ENCODE measurements at places on chromosomes 2 and 18.

DNA sequence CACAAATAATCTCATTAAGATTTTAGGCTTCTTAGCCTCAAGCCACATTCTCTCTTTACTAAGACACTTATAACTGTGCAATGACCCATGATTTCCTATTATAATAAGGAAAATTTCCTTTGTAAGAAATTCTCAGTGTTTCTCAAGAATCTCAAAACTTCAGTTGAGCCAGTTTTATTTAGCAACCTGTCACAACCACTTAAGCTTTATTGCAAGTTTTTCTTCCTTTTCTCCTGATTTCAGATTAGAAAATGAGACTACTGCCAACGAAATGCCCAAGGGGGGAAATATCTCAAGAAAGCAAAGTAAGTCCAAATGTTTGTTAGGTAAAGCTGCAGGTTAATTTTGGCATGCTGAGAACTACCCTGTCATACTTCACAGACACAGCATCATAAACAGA is 178.5 kb downstream of the THADA start:
- no peak for DNase-seq

DNA sequence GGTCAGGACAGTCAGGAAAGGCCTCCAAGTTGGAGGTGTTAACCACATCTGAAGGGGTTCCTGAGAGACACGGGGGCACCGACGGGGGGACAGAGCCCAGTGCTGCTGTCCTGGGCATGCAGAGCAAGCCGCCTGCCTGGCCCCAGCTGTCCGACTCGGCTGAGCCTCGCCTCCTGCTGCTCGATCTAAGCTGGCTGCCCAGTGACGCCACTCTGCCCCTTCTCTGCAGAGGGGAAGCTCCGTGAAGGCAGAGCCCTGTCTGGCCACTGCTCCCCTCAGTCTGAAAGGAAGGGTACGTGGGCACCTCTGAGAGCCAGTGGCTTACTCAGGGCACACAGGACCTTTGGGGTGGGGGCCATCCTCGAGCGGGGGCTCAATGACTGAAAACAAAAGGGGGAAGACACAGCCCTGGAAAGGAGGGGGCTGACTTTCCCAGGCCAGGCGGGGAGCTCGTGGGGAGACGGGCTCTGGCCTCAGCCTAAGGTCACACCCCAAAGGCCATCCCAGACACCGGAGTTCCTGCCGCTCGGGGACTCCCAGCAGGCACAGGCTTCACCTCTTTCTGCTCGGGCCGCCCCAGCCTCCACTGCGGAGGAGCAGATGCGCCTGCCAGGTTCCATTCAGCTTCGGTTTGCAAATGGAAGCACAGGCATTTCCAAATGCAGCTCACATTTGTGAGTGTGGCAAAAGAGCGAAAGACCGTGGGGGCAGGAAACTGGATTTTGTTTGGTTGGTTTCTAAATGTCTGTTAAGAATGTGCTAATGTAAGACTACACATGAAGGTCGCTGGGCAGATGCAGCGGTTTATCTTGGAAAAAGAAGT is 136.9 kb downstream of the HDAC4 start:
- DNase-seq, result no peak

- DNase-seq, result no peak
These were observed 155.6 kb upstream of the GLI2 start for GRCh38 chr2:120579916-120580685.

DNA sequence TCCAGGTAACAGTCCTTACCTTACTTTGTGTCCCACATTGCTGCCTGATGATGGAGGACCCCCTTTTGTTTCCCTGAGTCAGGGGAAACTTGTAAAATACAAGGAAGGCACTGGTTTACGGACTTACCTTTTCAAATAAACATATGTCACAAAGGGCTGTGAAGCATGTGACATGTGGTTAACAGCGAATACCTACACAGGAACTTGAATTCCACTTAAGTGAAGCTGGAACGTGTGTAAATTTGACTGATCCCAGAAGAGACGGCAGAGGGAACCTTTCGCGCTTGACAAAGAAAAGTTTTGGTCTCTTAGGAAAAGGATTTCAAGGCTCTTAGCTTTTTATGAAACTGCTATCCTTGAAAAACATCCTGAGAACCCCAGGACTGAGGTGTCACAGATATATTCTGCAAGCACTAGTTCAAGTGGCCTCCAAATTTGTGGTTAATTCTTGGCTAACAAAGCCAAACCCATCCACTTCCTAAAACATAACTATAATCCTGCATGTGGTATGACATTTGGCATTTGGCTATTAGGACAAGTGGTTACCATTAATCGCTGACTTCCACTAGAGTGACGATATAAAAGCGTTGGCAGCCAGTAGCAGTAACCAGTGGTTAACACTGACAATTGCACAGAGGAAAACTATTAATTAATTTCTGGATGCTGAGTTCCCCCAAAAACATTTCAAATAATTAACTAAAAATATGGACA is 55.6 kb downstream of the ITGB6 start:
- DNase-seq, result no peak

DNA sequence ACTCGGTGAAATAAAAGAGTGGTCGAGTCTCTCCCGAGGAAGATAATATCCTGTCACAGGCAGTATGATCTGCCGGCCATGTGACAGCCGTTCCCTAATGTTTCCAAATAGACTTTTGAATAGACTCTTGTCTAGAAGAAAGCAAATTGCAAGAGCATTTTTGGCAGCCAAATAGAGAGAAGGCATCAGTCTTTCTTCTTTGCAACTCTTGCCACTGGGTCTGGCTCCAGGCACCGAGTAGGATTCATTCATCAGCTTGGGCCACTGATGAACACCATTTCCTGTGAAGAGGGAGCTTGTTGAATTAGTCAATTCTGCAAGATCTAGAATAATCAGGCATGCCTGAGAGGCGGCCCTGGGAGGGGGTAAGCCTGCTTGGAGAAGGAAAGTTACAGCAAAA is 165.6 kb downstream of the KLHL29 start:
- no peak for DNase-seq

- no peak for DNase-seq
These were observed 139.7 kb downstream of the PRPF40A start for GRCh38 chr2:152577579-152577978.

- DNase-seq, result no peak
These were observed 321.2 kb upstream of the VRK2 start for GRCh38 chr2:57725337-57725947.

DNA sequence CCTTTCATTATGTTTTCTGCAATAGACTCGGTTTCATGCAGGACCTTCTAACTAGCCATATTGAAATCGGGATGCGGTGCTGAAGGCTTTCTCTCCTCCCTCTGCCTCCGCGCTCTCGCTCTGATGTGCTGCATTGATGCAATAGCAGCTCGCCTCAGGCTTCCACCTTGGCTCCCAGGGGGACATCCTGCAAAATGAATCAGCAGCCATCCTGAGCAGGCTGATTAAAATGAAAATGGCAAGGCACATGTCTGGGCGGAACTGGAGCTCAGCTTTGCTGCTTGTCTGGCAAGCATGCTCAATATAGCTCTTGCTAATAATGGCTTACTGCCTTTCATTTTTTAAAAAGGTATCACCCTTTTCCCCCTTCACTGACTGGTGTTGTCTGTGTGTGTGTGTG is 806 bp upstream of the MYT1L start:
- no peak for DNase-seq

DNA sequence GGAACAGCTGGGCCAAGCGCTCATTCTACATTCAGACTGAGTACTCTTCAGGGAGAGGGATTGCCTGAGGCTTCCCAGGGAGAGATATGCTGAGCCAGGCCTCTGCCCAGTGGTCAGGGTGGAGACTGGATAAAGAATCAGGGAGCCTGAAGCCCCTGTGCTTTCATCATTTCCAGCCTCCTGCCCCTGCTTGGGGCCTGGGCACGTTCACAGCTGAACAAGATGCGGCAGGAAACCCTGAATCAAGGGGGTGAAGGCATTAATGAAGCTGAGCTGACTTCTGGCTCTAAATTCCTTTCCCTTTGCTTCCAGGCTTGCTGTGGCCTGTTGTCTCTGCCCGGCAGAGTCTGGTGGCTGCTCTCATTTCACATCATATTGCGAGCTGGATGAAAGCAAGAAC is 35.0 kb downstream of the RPL37A start:
- no peak for DNase-seq

DNA sequence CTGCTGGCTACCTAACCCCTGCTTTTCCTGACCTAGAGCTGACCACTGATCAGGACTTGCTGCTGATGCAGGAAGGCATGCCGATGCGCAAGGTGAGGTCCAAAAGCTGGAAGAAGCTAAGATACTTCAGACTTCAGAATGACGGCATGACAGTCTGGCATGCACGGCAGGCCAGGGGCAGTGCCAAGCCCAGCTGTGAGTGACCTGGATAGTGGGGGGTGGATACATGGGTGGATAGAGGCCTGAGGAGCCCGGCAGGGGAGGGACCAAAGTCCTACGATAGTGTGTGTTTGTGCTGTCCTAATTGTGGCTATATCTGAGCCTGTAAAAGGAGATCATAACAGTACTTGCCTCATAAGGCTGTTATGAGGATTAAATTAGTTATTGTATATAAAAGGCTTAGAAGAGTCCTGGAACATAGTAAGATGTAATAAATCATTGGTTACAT is 8.2 kb downstream of the PLCD4 start:
- no peak for DNase-seq

GRCh38 chr2:36485521-36485920 is 112.4 kb downstream of the FEZ2 start:
- no peak for DNase-seq

- no peak for DNase-seq
These were observed 1.8 kb upstream of the MPV17 start for GRCh38 chr2:27324720-27325119.

GRCh38 chr18:25019086-25019860 is 332.7 kb downstream of the ZNF521 start:
- DNase-seq, result no peak

GRCh38 chr2:223882715-223883114 is 45.3 kb upstream of the AP1S3 start:
- DNase-seq, result no peak

GRCh38 chr2:212745359-212745758 is 206.8 kb upstream of the ERBB4 start:
- DNase-seq, result no peak

GRCh38 chr2:26035090-26035743 is 1.3 kb downstream of the RAB10 start:
- no peak for DNase-seq

DNA sequence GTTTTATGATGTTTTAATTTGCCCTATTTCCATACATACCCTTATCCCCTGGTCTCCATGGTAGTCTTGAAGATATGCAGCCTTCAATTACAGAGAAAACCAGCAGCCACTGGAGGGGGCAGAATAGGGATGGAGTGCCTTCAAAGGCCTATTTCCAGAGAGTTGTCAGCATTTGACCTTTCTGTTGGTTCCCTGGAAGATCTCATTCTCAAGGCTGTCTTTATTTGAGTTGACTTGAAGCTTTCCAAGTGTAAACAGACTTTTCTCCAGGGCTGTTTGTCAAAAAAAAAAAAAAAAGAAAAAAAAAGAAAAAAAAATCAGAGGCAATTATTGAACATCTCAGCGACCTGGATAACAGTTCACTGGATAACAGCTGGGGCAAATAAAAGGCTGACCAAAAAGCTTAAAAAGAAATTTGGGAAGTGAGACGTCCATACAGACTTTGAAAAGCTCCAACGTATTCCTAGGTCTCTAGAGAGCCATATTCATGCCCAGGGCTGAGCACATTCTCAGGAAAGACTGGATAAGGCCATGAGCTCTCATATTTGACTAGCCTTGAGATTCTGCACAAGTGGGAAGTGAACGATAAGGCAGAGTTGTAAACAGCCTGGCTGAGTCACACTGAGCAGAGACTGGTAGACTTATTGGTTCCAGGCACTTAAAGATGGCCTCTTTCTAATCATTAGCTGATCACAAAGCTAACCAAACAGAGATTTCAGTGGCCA is 126.6 kb downstream of the VAPA start:
- no peak for DNase-seq

GRCh38 chr18:3648200-3648599 is 198.2 kb downstream of the TGIF1 start:
- DNase-seq, result no peak

- DNase-seq, result no peak
These were observed 49.9 kb downstream of the FAM210A start for GRCh38 chr18:13676471-13676870.

- DNase-seq, result no peak
These were observed 467.5 kb upstream of the CHST9 start for GRCh38 chr18:27652480-27653121.

DNA sequence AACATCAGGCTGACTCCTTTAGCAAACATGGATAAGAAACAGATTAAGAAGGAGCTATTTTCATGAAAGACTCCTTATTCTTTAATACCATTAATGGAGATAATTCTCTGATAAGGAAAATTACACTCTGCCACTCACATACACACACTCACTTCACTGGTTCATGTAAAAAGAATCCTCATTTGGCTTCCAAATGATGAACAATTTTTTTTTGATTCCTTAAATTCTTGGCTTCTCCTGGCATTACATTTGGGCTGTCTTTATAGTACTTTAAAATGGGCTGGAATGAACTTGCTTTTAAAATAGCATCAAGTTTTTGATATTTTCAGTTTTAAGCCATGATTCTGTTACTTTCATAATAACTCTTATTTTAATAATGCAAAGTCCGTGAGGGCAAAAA is 328.6 kb downstream of the SLC8A1 start:
- DNase-seq, result no peak

- no peak for DNase-seq
These were observed 376.4 kb upstream of the ATP5MC3 start for GRCh38 chr2:175557810-175558377.

DNA sequence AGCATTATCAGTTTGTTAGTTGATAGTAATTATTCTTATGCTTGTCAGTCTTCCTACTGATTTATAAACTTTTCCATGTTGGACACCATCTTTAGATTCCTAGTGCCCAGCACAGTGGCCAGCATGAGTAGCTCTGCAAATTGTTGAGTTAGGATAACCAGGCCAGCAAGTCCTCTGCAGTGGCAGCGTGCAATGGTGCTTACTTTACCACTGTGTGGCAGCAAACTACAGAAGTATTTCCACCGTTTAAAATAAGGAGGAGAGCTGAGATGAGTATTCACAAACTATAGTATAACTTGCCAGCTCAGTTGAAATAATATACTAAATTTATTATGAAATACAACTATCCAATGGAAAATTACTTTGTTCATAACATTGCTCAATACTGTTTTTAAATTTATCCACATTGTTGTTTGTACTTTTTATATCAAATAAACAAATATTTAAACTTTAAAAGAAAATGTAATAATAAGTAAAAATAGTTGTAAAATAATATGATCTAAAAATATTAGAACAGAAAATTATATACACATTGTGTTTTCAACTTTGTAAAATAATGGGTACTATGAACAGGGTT is 9.3 kb upstream of the THADA start:
- no peak for DNase-seq

DNA sequence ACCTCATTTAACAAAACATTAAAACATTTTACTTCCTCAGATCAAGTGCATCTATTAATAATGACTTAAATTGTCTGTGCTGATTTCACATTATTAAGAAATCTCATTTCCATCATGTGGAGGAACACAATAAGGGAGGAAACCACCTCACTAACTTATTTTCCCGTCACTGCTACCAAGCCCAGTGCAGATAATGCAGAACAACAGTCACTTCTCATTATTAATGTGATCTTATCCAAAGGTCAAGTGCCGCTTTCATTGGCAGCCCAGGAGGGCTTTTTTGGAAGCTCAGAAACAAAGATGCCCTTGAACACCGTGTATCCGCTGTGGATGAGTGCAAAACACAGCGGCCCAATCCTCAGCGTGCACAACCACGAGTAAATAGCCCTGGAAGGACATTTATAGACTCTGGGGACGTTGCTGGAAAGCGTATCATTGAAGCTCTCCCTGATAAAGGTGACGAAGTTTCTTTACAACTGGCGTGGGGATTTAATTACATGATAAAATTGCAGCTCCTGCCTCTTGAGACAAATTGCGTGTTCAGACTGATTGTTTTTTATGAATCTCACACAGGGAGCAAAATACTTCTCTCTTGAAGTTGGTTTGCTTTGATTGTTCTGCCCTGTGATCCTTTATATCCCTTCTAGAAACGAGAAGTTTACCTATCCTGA is 13.2 kb downstream of the ASB18 start:
- no peak for DNase-seq
